ENCODE measurements at places on chromosomes 13 and 19.

- no peak for DNase-seq
Measured at GRCh38 chr13:113226873-113227450, 17.5 kb downstream of the CUL4A start.

GRCh38 chr13:39840201-39840600 lies 184.7 kb downstream of the COG6 start:
- DNase-seq = no peak

- no peak for DNase-seq
Measured at GRCh38 chr13:51912091-51912490, 50.3 kb downstream of the CCDC70 start.

GRCh38 chr19:13669780-13670355 lies 94.5 kb upstream of the MRI1 start:
- no peak for DNase-seq

DNA sequence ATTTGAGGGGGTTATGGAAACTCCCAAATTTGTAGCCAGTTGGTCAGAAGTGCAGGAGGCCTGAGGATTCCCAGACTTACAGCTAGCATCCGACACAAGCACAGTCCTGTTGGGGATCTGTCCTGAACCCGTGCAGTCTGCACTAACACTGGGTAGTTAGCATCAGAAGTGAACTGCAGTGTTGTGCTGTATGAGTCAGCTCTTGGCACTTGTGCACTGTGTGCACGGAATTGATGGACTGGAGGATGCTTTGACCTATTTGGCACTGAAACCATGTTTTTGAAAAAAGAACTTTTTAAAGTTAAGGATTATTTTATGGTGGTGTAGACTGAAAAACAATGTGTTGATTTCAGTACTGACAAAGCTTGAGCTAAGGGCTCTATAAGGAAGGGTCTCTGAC lies 279.0 kb downstream of the NHLRC3 start:
- DNase-seq = no peak

DNA sequence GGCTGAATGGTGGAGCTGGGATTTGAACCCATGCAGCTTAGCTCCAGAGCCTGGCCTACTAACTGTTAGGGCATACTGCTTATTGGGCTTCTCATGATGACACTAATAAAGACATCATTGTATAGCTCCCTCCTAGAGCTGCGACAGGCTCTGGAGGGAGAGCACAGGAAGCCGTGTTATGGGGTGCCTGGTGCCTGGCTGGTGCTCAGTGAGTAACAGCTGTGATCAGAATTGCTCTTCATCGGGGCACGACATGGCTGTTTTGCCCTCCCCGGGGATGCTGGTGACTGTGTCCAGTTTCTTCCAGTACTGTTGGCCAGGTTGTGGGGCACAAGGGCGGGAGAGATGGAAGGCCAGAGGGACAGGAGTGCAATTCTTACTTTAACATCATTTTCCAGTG lies 5.1 kb downstream of the LYPD5 start:
- no peak for DNase-seq

DNA sequence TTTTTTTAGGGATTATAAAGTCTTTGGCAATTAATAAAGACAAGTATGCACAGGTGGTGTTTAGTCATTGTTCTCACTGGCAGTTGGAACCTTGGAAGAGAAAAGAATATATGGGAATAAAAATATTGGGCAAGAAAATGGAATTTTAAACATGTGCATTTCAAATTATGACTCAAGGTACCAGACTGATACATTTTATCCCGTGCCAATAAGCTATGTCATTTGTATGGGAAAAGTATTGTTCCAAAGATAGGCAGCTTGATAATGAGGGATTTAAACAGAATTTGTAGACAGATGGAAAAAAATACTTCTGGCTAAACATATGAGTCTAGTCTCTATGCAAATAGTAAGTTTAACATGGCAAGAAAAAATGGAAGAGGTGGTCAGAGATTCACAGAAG lies 169.5 kb upstream of the UFM1 start:
- DNase-seq = no peak

GRCh38 chr19:604355-604754 lies 14.7 kb downstream of the HCN2 start:
- no peak for DNase-seq

Data from stimulated activated CD8-positive, alpha-beta memory T cell treated with anti-CD3 and anti-CD28 coated beads, Interleukin-12 subunit alpha, Interleukin-12 subunit beta, amount 100 ng/mL, for 1 hour (primary cell).